ENCODE measurements at places on chromosomes 12 and 14.

- no peak for DNase-seq
Observed at GRCh38 chr12:116939734-116940133, 29.0 kb downstream of the FBXW8 start.

- no peak for DNase-seq
Observed at GRCh38 chr12:28872654-28873268, 276.3 kb upstream of the FAR2 start.

GRCh38 chr14:75411214-75411540 lies 16.6 kb upstream of the JDP2 start:
- no peak for DNase-seq

- DNase-seq = no peak
Observed at GRCh38 chr12:24455811-24456210, 493.1 kb downstream of the BCAT1 start.

GRCh38 chr12:64025174-64025958 lies 180.9 kb downstream of the SRGAP1 start:
- DNase-seq = no peak
